ENCODE measurements at places on chromosomes 7 and 10.

- DNase-seq: no peak
These were observed 11.0 kb downstream of the IMPDH1 start for GRCh38 chr7:128398841-128399135.

DNA sequence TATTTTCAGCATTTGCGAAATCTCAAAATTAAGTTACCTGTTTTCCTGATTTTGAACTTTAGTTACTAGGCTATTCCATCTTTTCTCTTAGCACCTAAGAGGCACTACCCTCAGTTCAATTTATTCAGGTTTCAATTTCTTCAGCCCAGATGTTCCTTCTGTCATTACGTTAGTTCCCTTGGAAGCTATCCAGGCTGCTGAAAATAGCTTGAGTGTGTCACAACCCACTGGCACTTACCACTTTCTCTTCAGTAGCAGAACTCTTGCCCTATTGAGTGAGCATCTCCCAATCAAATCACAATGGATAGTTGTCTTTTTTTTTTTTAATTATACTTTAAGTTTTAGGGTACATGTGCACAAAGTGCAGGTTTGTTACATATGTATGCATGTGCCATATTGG, 332.7 kb upstream of the LRGUK start:
- no peak for DNase-seq

DNA sequence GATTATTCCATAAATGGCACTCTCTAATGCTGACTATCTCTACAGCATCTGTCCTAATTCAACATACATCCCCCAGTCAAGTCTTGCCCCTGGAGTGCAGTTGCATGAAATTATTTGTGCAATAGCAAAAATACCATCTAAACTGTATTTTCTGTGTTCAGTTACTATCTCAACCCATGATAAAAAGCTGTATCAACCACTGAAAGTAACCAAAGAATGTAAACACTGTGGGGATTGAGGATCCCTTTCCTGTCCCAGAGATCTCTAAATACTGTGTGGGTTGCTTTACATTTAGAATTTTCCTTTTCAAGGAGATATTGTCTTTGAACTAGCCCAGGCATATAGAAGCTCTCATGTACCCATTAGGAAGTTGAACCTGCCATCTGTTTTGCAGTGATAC, 23.9 kb upstream of the DGKI start:
- no peak for DNase-seq

- no peak for DNase-seq
These were observed 52.8 kb upstream of the TOMM7 start for GRCh38 chr7:22875470-22875869.

GRCh38 chr7:35987016-35987415, 166.0 kb upstream of the EEPD1 start:
- no peak for DNase-seq

DNA sequence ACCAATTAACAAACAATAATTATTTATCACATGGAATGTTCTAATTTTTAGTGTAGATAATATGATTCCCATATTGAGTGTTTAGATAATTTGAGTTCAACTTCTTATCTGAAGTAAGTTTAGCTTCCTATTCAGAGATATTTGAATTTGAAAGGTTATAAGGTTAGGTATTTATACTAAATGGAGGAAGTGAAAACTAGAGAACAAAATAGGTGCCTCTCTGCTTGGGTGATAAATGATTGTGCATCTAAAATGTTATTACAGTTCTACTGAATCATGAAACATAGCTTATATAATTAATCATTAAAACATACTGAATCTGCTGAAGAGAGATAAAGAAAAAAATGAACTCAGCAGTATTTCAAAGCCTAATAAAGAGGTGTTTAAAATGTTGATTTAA, 1174.3 kb downstream of the XPNPEP1 start:
- no peak for DNase-seq

- DNase-seq: no peak
These were observed 31.5 kb downstream of the CREB3L2 start for GRCh38 chr7:137970253-137970975.

GRCh38 chr7:123789206-123789784, 40.5 kb upstream of the WASL start:
- DNase-seq: no peak

GRCh38 chr7:128231021-128231420, 10.1 kb upstream of the LEP start:
- no peak for DNase-seq

- no peak for DNase-seq
These were observed 7.2 kb downstream of the HOXA13 start for GRCh38 chr7:27192546-27193334.

GRCh38 chr10:101047268-101047667, 14.5 kb upstream of the KAZALD1 start:
- DNase-seq: no peak

GRCh38 chr10:99329304-99329553, at the start of gene CNNM1:
Gene CNNM1 (plus strand): TSS chr10:99329356. CDS start chr10:99329388, 32 bp downstream.
- no peak for DNase-seq

GRCh38 chr7:3073763-3074458, 30.2 kb upstream of the CARD11 start:
- no peak for DNase-seq

- no peak for DNase-seq
These were observed 161.5 kb downstream of the DNAH11 start for GRCh38 chr7:21704359-21704758.

GRCh38 chr10:114458955-114459354, 54.7 kb upstream of the AFAP1L2 start:
- DNase-seq: no peak

- no peak for DNase-seq
These were observed 148.3 kb downstream of the NRP1 start for GRCh38 chr10:33186150-33186549.

All from T-cell (primary cell).